ENCODE measurements at places on chromosomes 16 and 17. TPM values are rescaled to one million over a fixed set of nuclear protein-coding genes. Genes with fewer than 3 reads are reported as not detected.

KIAA0513 gene
- 4.7 TPM for total RNA-seq

C17orf78 gene
- total RNA-seq = not detected

DNA sequence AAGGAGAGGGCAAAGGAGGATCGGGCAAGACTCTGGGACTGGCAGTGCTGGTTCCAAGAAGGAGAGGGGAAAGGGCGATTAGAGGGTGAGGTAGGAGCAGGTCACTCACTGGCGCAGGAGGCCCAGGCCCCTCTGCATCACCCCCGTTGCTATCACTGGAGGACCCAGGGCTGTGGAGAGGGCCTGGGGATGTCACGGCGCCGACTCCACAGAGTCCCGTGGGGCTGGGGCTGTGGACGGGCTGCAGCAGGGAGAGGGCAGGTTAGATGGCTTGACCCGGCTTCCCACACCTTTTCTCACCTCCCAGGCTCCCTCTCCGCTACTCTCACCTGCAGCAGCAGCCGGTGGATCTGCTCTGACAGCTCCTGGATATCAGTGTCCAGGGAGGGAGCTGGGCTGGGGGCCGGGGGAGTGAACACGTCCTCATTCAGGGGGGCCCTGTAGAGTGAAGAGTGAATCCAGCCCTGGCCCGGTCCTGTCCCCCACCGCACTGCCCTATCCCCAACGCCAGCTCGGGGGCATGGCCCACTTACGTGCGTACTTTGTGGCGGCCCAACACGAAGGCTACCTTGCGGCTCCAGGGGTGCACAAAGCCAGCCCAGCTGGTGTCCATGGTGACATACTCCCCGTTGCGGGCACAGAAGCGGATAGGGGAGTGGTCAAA, 4.9 kb downstream of the PER1 start:
- no peaks in the 10 kb centered on the region for H3K4me1 ChIP-seq
- no peak overlapping the region for H3K4me3 ChIP-seq
- no peaks in the 10 kb centered on the region for H3K27me3 ChIP-seq
- DNase-seq = no peak
- peaks cover 35% of the 10 kb centered on the region for H3K36me3 ChIP-seq

DNA sequence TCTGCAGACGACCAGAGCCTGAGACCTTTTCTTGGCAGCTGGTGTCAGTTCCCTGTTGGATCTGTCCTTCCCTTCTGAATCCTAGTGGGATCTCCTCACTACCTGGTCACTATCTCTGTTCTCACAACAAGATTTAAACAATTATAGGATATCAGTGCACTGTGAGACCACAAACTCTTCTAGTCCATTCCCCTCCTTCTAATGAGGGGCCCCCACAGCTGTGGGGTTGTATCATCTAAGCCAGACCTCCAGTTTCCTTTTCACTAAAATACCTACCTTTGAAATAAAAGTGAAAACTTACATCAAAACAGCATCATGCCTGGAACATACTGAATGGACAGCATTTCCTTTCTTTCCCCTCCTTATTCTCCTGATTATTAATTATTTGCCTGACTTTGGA, 233.2 kb downstream of the PRKCA start:
- H3K27me3 ChIP-seq = no peaks in the 10 kb centered on the region
- H3K27ac ChIP-seq = no peak overlapping the region
- no peak overlapping the region for H3K4me3 ChIP-seq
- H3K4me1 ChIP-seq = peaks cover 4% of the 10 kb centered on the region
- DNase-seq = no peak
